CD8-positive, alpha-beta memory T cell (primary cell): ENCODE measurements at places on chromosomes 13 and 19.

DNA sequence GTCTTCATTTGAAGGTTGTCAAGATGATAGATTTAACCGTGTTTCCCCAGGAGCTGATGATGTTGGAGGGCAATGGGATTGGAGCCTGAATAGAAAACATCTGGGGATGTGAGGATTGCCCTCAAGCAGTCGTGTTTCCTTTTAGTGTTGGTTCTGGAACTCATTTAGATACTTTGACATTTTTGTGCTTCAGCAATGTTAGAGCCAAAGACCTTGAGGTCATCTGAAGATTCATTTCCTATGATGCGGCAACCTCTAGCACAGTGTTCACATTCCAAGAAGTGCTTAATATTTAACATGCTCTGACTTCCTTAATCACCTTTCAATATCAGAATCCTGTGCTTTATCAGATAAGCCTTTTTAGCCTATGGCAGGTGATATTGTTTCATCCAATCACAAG, 82.7 kb downstream of the SLC10A2 start:
- H3K36me3 ChIP-seq: no peaks in the 10 kb centered on the region
- H3K4me1 ChIP-seq: no peaks in the 10 kb centered on the region
- no peak for DNase-seq

GRCh38 chr19:41535029-41535622, 40.8 kb upstream of the CEACAM21 start:
- H3K4me3 ChIP-seq: peak overlapping the region; percentile 21
- H3K27ac ChIP-seq: no peak overlapping the region
- H3K4me1 ChIP-seq: peaks cover 46% of the 10 kb centered on the region
- DNase-seq: no peak

GRCh38 chr19:50060107-50060506, 34.3 kb downstream of the ZNF473 start:
- no peak overlapping the region for H3K27ac ChIP-seq
- H3K36me3 ChIP-seq: no peaks in the 10 kb centered on the region
- H3K4me3 ChIP-seq: no peak overlapping the region
- DNase-seq: no peak
- no peaks in the 10 kb centered on the region for H3K27me3 ChIP-seq
- H3K4me1 ChIP-seq: no peaks in the 10 kb centered on the region

- H3K36me3 ChIP-seq: no peaks in the 10 kb centered on the region
- no peak for DNase-seq
- no peak overlapping the region for H3K4me3 ChIP-seq
These were observed 89.3 kb downstream of the KL start for GRCh38 chr13:33105387-33106005.

DNA sequence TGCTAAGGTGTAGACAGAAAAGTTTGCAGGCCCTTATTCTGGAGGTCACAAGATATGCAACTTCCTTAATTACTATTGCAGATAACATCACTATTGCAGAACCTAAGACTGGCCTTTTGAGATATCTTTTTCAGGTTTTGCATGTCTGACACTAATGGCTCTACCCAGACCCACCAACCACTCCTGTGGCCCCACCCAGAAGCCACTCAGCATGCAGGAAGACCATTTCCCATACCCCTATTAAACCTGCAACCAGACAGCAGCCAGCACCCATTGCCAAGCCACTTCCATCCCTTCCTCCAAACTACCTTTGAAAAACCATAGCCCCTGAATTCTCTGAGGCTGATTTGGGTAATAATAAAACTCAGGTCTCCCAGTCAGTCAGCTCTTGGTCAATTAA, 297.6 kb downstream of the SLITRK6 start:
- H3K27ac ChIP-seq: no peak overlapping the region
- H3K27me3 ChIP-seq: no peaks in the 10 kb centered on the region
- H3K36me3 ChIP-seq: no peaks in the 10 kb centered on the region

DNA sequence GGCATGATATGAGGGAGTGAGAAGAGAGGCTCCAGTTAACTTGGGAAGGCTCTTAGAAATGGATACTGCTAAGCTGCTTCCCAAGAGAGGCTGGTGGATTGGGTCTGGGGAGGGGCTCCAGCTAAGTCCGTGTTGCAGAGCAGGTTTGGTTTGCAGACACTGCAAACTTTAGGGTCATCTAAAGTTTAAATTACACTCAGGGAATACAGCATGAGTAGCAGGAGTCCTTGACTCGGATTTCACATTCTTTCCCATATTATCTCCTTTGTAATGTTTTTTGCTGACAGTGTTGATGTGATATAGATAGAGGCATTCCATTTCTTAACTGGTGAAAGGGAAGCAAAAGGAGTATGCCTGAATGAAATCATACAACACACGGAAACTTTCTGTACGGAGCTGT, 31.9 kb downstream of the SGCG start:
- no peak for DNase-seq
- H3K36me3 ChIP-seq: no peaks in the 10 kb centered on the region
- no peaks in the 10 kb centered on the region for H3K4me1 ChIP-seq
- no peaks in the 10 kb centered on the region for H3K27me3 ChIP-seq

GRCh38 chr19:1717970-1718264, 35.4 kb upstream of the ONECUT3 start:
- H3K4me3 ChIP-seq: no peak overlapping the region
- no peak overlapping the region for H3K27ac ChIP-seq
- peaks cover 22% of the 10 kb centered on the region for H3K27me3 ChIP-seq
- DNase-seq: no peak

DNA sequence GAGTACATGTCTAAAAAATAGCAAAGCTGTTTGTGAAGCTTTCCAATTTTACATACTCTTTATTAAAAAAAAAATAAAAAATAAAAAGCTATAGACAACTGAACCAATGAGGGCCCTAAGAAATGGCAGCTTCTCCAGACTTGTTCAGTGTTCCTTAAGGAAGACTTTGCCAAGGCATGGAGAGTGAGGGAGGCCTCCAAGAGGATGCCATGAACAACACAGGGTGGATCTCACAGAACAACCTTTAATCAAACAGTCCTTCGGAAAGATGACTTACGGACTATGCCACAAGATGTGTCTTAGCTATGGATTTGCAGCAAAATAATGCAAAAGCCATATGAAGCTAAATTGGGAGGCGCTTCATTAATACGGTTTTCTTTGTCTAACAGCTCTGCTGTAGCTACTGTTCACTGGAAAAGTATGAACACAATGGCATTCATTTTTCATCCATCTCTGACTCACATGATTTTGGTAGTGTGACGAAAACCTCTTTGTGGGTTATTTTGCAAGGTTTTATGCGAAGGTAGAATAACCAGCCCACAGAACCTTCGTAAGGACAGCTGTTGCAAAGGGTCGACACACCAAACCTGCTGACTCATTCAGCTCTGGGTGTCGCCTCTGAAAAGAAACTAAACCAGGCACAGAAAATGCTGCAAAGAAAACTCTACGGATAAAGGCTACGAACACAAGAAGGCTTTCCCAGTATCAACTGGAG, 27.7 kb downstream of the EFNB2 start:
- H3K4me3 ChIP-seq: no peak overlapping the region
- H3K4me1 ChIP-seq: no peaks in the 10 kb centered on the region
- H3K27ac ChIP-seq: no peak overlapping the region
- H3K27me3 ChIP-seq: no peaks in the 10 kb centered on the region

DNA sequence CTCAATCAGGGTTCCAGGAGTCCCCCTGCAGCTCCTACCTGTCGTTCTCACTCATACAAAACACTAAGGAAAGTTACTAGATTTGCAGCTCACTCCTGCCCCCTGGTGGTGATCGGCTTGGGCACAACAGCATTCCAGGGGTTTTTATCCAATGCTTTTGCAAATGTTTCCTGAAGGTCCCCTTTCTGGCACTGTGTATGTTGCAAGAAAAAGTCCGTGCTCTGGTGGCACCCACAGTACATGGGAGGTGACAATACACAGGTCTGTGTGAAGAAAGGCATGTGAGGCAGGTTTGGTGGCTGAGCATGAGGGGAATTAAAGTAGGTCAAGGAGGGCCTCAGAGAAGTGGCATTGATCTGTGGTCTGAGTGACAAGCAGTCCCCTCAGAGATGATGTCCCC, 8.6 kb upstream of the TYK2 start:
- H3K36me3 ChIP-seq: peaks cover 5% of the 10 kb centered on the region
- no peak overlapping the region for H3K4me3 ChIP-seq
- no peaks in the 10 kb centered on the region for H3K4me1 ChIP-seq
- peak; percentile 75 for DNase-seq
- H3K27me3 ChIP-seq: no peaks in the 10 kb centered on the region

GRCh38 chr13:67285611-67286010, 55.5 kb upstream of the PCDH9 start:
- H3K27me3 ChIP-seq: no peaks in the 10 kb centered on the region
- no peak for DNase-seq
- no peak overlapping the region for H3K27ac ChIP-seq
- no peak overlapping the region for H3K4me3 ChIP-seq
- H3K4me1 ChIP-seq: no peaks in the 10 kb centered on the region
- no peaks in the 10 kb centered on the region for H3K36me3 ChIP-seq

DNA sequence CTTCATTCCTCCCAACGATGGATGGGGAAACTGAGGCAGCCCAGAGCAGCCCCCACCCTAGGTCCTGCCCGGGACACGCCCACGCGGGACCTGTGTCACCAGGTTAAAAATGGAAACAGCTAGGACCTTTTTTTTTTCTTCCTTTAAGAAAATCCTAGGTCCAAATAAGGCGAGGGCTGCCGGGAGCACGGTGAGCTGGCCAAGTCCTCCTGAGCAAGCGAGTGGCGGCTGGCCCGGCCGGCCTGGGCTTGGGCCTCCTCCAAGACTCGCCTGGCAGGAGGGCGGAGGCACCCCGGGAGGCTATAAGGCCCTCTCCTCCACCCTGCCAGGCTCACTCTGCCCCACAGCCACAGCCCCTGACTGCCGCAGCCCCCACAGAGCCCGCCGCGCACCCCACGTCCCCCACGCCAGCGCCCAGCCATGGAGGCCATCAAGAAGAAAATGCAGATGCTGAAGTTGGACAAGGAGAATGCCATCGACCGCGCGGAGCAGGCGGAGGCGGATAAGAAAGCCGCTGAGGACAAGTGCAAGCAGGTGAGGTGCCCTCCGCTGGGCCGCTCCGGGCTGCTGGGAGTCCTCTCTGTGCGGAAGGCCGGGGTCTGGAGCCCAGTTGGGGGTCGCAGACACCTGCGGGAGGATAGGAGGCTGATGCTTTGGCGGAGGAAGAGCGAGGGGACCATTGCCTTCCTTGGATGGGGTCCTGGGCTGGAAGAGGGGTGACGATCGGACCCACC, 8.9 kb upstream of the TPM4 start:
- no peak overlapping the region for H3K27ac ChIP-seq
- peaks cover 45% of the 10 kb centered on the region for H3K4me1 ChIP-seq
- no peaks in the 10 kb centered on the region for H3K36me3 ChIP-seq

- no peaks in the 10 kb centered on the region for H3K4me1 ChIP-seq
- no peak overlapping the region for H3K4me3 ChIP-seq
- no peak for DNase-seq
- H3K36me3 ChIP-seq: no peaks in the 10 kb centered on the region
- H3K27ac ChIP-seq: no peak overlapping the region
These were observed 49.0 kb upstream of the FRY start for GRCh38 chr13:31982540-31982939.

DNA sequence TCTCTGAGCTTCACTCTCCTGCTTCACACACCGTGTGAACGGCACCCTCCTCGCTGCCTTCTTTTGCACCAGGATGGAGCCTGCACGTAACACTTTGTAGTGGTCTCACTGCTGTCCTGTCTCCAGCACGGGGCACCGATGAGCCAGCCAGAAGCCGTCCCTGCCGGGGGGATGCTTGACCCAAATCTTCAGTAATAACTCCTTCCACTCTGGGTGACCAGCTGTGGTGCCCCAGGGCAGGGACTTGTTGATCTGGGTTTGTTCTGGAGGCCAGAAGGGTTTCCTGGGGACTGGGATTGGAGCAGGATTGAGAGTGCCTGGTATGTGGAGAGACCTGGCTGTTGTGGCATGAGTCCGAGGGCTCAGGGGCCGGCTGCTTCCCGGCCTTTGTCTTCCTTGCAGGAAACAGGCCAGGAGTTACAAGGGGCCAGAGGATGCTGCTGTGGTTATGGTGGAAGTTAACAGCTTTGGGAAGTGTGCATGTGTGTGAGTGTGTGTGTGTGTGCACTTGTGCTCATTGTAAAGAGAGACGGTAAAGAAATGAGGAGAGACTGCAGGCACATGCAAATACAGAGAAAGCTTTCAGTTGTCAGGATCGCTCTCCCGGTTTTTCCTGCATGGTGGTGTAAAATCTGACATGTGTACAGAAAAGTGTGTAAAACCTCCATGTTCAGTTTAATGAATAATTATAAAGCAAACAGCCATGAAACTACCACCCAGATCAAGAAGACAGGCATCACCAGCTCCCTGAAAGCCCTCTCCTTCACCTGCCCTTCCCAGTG, 18.9 kb downstream of the PAK4 start:
- no peaks in the 10 kb centered on the region for H3K4me1 ChIP-seq
- H3K27me3 ChIP-seq: no peaks in the 10 kb centered on the region
- no peak for DNase-seq
- H3K4me3 ChIP-seq: no peak overlapping the region
- no peak overlapping the region for H3K27ac ChIP-seq

DNA sequence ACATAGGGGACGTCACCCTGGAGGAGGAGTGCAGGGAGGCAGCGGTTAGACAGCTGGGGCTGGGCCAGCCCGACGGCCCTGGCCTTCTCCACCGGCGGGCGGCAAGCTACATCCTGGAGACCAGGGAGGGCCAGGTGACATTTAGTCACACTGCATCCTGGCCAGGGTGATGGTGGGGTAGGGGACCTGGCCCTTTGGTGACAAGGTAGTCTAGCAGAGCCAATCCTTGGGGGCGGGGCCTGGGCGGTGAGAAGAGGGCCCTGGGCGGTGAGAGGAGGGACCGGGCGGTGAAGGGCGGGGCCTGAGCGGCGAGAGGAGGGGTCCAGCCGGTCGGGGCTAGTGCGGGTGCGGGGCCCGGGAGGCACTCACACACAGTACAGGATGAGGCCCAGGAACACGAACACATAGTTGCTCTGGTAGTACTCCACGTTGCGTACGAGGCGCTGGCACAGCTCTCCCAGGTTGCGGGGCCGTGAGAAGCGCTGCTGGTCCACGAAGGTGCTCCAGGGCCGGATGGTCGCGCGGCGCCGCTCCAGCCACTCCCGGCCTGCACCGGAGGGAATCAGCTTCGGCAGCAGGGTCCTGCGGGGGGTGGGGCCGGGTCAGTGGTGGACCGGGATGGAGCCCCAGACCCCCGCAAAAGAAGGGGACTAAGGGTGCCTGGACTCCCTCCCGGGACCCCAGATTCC, 610 bp downstream of the RABAC1 start:
- H3K27me3 ChIP-seq: no peaks in the 10 kb centered on the region
- H3K4me3 ChIP-seq: peak overlapping the region; percentile 92
- no peaks in the 10 kb centered on the region for H3K36me3 ChIP-seq
- DNase-seq: peak; percentile 88
- peak overlapping the region; percentile 86 for H3K27ac ChIP-seq

DNA sequence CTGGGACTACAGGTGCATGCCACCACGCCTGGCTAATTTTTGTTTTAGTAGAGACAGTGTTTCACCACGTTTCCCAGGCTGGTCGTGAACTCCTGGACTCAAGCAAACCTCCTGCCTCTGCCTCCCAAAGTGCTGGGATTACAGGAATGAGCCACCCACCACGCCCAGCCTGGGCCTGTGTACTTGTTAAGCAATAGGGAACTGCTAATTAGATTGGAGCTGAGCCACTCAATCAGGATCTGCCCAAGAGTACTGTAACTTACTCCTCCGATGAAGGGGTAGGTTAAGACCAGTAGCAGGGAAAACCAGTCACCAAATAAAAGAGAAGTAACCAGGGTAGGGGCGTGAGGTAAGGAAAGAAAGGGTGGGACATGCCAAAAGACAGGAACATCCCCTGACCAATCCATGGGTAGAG, 2.3 kb downstream of the DDX39A start:
- H3K27me3 ChIP-seq: no peaks in the 10 kb centered on the region
- H3K36me3 ChIP-seq: peaks cover 32% of the 10 kb centered on the region
- H3K27ac ChIP-seq: peak overlapping the region; percentile 94
- H3K4me3 ChIP-seq: peak overlapping the region; percentile 44
